ENCODE measurements at places on chromosomes 11 and 22.

GRCh38 chr11:12634329-12634728 is 39.9 kb upstream of the TEAD1 start:
- DNase-seq = no peak

DNA sequence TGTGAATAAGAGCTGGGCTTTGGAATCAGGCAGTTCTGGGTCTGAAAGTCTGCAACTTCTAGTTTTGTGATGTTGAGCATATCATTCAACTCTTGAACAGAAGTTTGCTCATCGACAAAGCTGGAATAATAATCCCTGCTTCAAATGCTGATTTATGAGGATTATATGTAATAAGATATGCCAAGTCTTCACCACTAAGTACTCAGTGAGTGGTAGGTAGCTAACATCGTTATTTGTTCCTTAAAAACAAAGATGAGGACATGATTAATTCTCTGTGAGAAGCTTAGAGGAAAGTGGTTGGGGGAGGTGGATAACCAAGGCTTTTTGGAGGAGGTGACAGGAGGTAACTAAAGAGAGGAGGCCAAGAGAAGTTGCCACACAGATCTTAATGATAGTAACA is 96.5 kb downstream of the ME3 start:
- DNase-seq = no peak

GRCh38 chr11:126834149-126834548 is 166.4 kb downstream of the KIRREL3 start:
- DNase-seq = no peak

DNA sequence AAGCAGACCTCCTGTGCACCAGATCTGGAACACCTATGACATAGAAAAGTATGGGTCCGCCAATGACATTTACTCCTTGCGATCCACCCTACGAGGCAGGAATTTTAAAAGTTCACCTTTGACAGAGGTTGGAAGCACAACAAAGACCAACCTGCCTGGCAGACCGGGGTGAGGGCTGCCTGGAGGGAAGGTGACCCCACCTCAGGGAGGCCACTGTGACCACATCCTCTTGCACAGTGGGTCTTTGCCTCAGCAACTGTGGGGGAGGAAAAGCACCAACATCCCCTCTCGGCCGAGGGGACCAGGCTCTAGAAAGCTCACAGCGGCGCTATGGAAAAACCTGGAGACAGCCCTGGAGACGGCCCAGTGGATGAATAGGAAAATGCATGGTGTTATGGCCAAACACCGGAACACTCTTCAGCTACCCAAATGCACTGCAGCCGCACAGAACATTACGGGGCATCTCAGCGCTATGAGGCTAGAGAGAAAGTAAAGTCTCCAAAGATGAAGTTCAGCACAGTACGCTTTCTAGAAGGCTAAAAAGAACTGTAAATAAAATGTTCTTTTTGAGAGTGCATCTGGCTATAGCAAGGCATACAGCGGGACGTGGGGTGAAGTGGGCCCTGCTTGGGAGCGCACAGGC is 1.8 kb upstream of the SHISAL1 start:
- no peak for DNase-seq

DNA sequence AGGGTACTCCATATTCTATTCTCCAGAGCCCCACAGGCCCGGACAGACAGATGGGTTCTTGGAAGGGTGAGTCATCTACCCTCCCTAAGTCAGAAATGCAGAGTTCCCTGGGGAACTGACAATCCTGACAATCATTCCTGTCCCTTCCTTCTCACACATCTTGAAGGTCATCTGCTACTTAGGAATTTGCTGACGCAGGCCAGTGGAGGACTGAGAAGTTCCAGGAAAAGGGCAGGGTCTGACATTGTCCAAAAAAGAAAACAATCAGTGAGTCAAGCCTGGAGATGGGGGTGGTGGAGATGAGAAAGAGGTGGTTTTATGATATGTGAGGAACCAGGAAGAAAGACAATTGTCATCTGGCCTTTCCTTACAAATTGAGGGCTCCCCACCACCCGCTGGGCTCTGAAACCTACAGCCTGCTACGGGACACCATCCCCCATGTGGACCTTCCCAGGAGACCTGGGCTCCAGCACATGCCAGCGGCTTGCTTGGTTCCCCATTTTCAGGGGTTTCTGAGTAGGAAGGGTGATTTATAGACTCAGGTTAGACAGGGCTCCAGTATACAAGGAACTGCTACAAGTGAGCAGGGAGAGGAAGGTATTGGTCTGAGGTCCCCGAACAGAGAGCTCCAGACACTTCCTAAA is 12.9 kb downstream of the CD59 start:
- DNase-seq = no peak

DNA sequence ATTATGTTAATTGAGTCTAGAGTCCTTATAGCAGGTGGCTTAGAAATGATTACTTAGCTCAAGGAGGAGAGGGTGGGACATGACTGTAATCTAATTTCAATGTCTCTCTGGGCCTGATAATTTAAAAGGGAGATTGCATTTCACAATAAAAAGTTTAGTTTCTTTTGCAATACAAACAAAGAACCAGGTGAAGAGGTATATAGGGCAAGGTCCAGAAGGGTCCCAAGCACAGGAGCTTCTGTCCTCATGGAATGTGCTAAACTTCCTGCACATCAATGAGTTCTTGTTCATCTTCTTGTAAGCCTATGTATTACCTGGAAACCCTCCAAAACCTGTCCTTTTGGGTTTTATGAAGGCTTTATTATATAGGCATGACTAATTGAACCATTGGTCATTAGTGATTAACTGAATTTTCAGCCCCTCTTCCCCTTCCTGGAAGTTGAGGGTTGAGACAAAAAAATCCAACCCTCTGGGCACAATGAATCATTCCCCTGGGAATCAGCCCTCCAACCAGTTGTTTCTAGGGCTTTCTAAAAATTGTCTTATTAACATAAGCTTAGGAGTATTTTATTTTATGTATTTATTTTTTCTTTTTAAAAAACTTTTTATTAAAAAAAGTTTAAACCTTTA is 37.6 kb downstream of the MS4A2 start:
- no peak for DNase-seq

- no peak for DNase-seq
Observed at GRCh38 chr22:44304911-44305310, 7.8 kb downstream of the SHISAL1 start.

GRCh38 chr11:58965246-58965985 is 26.1 kb downstream of the GLYATL1 start:
- no peak for DNase-seq

Data from activated CD4-positive, alpha-beta T cell treated with anti-CD3 and anti-CD28 coated beads, Interleukin-2, amount 50 U/mL, for 4 hours (primary cell).